ENCODE measurements at places on chromosomes 11 and 22.

GRCh38 chr11:58061813-58062212, 31.1 kb downstream of the OR6Q1 start:
- DNase-seq = no peak

- peak; percentile 30 for DNase-seq
Observed at GRCh38 chr22:49838771-49839717, 11.4 kb upstream of the BRD1 start.

GRCh38 chr11:100830274-100830673, 143.2 kb downstream of the ARHGAP42 start:
- peak; percentile 21 for DNase-seq

- no peak for DNase-seq
Observed at GRCh38 chr11:100929377-100929776, 200.2 kb downstream of the PGR start.

GRCh38 chr11:2839395-2839943, 46.1 kb downstream of the CDKN1C start:
- no peak for DNase-seq

Measured in HEK293T (cell line).